ENCODE measurements at places on chromosomes 4 and X.

- no peak for DNase-seq
These were observed 325.5 kb downstream of the ZIC3 start for GRCh38 chrX:137891431-137891830.

GRCh38 chr4:146191766-146192458 lies 16.4 kb downstream of the LSM6 start:
- DNase-seq: no peak

DNA sequence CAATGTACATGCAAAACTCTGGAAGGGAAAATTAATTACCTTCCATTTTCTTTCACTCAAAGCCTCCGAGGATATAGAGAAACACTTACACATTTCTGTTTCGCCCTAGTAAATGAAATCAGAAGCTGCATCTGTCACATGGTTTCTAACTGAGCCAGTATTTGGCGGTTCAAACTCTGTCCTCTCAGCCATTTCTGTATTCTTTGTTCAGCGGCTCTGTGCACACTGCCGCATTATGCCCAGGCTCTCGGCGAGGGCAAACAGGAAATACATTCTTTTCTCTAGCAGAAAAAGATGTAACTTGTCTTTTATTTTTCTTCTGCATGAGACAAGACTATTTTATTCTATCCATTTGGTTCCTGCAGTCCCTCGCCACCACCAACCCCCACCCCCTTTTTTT lies 71.4 kb upstream of the GPM6B start:
- DNase-seq: no peak

DNA sequence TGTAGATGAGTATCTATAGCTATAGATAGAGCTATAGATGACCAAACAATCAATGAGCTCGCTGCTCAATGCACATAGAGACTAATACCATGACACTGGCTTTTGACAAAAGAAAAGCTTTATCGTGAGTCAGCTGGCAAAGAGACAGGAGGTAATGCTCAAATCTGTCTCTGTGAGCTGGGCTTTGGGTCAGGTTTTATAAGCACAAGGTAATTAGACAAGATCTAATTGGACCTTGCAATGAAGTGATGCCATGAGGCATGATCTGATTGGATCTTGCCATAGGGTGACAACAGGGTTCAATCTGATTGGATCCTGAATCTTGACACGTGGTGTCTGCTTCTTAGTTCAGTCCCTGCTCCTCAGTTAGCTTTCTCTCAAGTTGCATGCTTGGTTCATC lies 180.7 kb upstream of the MXRA5 start:
- no peak for DNase-seq

DNA sequence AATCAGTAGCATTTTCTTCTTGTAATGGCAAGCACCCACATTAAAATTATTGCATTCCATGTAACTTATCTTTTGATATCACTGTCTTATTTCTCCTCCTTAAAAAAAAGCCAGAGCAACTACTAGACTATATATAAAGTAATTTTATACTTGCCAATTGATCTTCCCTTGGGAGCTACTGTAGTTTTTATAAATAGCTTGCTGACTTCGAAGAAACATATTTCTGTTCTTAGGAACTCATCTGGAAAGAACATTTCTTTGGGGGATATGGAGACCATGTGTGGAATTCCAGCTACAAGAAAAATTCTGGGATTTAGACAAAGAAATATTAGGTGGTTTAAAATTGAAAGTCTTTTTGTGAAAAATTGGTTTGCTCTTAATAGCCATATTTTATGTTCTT lies 94.9 kb downstream of the BMPR1B start:
- DNase-seq: no peak

DNA sequence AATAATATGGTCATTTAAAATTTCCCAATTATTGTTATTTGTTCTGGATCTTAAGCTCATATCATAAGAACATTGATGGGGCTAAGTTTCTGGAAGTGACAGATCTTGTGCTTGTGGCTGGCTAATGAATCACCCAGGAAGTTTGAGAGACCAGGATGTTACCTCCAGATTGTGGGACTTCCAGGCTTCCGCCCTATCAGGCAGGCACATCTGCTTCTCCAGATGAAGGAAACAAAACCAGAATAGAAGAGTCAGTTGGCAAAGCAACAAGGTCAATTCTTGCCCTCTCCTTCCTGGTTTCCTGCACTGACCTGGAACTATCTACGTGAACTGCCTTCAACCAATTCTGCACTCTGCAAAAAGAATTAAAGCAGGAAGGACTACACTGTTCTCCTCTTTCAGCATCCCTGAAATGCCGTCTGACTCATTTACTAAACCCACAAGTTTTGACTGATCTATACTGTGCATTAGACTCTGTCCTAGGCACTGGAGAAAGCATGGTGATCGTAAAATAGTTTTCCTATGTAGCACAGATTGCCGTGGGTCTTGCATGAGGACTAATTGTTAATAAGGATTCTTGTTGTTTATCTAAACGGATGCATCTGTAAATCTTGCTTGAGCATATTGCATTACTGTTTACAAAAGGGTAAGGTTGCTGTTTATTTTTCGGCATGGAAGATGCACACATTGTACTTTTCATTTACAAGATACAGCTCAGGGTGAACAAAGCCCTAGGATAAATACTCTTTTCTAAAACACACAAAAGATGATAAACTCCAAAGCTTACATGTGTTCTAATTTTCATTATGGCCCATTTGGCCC lies 74.6 kb downstream of the AMELX start:
- no peak for DNase-seq

GRCh38 chr4:48065587-48066052 lies 49.0 kb downstream of the NIPAL1 start:
- no peak for DNase-seq
